SW480 (cell line): ENCODE measurements at places on chromosomes 12 and 14.
A peak's percentile ranks its signal among the peaks of the same experiment; 100 is the strongest.

- no peak for DNase-seq
Measured at GRCh38 chr12:44717612-44718011, 158.5 kb downstream of the NELL2 start.

GRCh38 chr12:16056910-16057309 is 145.8 kb downstream of the DERA start:
- DNase-seq, result no peak

DNA sequence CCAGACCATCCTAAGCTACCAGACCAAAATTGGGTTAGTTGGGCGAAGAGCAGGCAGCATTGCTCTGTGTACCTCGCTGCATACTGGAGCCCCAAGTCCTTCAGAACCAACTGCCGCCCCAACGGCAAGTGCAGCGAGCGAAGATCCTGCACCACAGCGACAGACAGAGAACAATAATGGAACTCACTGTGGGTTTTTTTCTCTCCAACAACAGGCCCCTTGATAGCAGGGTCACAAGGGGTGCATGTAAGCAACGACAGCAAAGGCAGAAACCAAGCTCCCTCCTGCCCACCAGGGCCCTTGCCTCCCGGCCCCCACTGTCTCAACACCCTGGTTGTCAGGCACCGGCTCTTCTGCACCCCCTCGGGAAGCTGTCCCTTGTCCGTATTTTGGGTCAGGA is 39.0 kb downstream of the RNF34 start:
- DNase-seq, result no peak

DNA sequence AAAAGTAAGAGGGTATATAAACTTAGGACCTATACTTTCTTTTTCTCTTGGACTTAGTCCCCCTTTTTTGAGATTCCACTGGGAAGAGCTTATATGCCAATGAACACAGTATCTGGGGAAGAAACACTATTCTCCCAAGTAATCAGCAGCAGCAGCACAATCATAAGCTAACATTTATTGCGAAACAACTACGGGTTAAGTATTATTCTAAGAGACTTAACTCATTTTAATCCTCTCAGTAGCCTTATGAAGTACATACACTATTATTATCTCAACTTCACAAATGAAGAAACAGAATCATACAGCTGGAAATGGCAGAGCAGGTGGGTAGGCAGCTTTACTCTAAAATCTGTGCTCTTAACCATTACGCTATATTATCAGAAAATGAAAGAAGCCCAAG is 27.9 kb downstream of the BAZ2A start:
- no peak for DNase-seq

DNA sequence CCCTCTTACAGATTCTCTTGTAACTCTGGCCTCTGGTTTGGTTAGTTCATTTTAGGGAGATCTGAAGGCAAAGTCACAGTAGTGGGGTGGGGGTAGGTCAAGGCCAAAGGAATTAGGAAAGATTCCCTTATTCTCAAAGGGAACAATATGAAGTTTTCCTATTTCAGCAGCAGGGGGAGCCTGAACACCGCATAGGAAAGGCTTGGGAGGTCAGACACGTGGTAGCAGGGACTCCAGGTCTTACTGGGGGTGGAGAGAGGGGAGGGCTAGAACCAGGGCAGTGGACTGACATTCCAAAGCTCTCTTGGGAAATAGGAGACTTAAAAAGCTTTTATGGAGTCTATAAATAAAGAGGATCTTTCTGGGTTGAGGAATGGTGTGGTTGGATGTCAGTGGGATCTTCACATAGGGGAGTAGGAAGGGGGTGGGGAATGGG is 1.3 kb downstream of the ZC3H10 start:
- peak; percentile 92 for DNase-seq

GRCh38 chr12:86662464-86662863 is 406.3 kb upstream of the MGAT4C start:
- no peak for DNase-seq

DNA sequence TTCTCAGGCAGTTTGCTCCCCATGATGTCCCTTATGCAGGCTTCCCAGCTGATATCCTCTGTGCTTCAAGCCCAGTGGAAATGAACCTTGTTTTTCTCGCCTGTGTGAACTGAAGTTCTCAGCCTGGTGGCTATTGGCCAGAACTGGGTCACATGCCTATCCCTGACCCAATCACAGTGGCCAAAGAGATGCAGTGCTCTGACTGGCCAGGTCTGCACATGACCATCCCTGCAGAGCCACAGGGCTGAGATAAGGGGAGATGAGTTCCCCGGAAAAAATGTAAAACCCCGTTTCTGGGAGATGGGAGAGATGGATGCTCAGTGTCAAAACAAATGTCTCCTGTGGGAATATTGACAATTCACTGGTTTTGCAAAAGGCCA is 34.7 kb upstream of the FZD10 start:
- peak; percentile 37 for DNase-seq
